Activated CD8-positive, alpha-beta memory T cell treated with anti-CD3 and anti-CD28 coated beads for 1 hour (primary cell): ENCODE measurements at places on chromosomes 4 and X.

DNA sequence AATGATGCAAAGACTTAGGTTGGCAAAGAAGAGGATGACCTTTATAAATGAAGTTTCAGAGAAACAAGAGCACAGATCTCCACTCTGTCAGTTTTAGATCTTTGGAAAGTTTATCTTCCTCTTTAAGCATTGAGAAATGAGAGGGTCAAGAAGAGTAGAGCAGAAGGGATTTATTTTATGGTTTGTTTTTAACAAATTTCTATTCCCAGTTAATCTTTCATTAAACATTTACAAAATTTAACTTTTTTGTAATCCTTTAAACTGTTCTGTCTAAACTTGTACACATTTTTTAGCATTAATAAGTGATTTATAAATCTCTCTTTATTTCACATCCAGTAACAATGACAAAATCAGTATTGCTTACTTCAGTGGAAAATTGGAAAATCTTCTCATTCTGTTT is 875.0 kb upstream of the IGFBP7 start:
- DNase-seq = no peak

- no peak for DNase-seq
Measured at GRCh38 chr4:99103166-99103565, 14.6 kb upstream of the ADH5 start.

DNA sequence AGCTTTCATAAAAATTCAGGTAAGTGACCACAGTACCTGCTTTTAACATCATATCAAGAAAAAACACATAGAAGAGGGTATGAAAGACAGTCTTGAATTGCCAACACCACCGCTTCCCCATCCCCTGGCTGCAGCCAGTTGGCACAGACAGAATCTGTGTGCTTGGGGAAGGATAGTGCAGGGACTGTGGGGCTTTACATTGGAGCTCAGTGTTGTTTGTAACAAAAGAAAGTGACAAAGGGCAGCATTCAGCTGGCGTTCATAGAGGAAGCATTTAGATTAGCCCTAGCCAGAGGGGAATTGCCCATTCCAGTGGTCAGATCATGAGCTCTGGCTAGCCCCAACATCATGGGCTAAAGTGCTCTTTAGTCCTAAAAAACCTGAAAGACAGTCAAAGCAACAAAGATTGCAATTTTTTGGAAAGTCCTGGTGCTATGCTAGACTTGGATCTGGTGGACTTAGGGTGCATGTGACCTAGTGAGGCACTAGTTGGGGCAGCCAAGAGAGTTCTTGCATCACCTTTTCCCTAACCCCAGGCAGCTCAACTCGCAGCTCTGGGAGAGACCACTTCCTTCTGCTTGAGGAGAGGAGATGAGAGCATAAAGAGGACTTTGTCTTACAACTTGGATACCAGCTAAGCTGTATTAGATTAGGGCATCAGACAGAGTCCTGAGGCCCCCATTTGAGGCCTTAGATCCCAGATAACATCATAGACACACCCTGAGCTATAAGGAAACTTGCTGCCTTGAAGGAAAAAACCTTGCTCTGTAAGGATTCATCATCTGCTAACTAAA is 1602.4 kb upstream of the ADGRL3 start:
- DNase-seq = no peak

DNA sequence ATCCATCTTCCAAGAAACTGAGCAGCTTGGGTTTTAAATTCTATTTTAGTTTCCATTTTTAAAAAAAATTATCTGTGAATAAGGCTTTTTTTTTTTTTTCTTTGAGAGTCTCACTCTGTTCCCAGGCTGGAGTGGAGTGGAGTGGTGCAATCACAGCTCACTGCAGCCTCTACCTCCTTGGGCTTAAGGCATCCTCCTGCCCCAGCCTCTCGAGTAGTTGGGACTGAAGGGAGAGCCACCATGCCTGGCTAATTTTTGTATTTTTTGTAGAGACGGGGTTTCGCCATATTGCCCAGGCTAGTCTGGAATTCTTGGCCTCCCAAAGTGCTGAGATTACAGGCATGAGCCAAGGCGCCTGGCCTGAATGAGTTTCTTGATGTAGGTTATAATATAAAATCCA is 1.4 kb downstream of the ENOPH1 start:
- DNase-seq = no peak

GRCh38 chr4:42152507-42153504 is at the start of gene BEND4:
Gene BEND4, minus strand, starts transcription at chr4:42152655. Its CDS starts 512 bp downstream, at chr4:42152143.
- no peak for DNase-seq

GRCh38 chr4:138399081-138399480 is 156.9 kb upstream of the SLC7A11 start:
- DNase-seq = no peak

DNA sequence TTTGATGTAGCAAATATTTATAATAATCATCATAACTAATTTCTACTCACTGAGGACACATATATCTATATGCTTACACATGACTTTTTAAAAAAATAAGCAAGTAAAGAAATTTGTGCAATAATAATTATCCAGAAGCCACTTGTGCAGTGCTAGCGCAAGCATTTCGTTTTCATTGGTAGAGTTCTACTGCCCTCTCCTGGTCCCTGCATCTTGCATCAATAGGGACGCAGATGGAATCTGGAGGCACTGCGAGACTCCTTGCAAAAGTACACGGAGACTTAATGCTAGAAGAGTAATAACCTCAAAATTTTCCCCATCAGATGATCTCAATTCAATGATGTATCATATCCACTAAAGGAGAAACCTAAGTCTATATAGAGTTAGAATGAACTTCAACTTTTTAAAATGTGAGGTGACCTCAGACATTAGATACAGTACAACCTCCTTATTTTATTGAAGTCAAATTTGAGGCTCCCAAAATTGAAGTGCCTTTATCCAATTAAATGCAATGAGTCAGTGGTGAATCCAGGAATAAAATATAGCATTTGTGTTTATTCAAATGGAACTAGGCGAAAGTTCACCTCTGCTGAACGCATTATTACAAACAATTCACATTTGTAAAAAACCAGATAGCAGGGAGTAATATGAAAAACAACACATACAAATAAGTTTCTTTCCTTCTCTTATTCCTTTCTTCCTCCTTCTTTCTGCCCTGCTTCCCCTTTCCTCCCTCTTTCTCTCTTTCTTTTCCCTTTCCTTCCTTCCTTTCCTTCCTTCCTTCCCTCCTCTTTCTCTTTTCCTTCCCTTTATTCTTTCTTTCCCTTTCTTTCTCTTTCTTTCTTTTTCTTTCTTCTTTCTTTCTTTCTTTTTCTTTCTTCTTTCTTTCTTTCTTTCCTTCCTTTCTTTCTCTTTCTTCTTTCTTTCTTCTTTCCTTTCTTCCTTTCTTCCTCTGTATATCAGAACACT is 450.0 kb downstream of the ANKRD50 start:
- DNase-seq = no peak

DNA sequence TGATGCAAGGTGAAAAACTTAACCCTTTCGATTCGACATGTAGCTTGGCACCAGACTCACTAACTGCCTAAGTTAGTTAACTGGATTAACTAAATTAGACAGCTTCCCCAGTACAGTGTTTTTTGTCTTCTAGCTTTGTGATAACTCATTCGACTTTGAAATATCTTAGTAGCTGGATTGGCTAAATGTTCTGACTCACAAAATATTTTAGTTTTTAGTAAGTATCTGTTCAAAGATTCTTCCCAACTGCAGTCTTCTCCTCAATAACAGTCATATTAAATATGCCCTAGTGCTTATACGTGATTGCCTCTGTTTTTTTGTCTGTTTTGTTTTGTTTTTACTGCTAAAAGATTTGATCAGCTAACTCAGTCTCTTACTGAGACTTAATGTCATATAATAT is 102.9 kb downstream of the KCNIP4 start:
- DNase-seq = no peak

GRCh38 chrX:101685923-101686322 is 26.3 kb upstream of the ARMCX2 start:
- no peak for DNase-seq

DNA sequence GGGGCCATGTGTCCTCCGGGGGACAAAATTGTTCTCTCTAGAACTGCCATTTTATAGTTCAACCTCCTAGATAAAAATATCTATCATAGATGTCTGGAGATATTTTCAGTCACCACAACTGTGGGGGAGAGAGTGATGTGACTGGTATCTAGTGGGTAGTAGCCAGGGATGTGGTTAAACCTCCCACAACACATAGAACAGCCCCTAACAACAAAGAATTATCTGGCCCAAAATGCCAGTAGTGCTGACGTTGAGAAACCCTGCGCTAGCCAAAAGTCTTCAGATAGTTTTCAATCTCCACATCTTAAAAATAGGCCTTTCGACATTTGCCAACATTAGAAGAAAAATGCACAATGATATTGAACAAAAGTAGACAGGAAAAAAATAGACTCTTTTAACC is 19.0 kb upstream of the SUPT20HL2 start:
- no peak for DNase-seq

- DNase-seq = no peak
Measured at GRCh38 chrX:123260920-123261418, 76.9 kb downstream of the GRIA3 start.

DNA sequence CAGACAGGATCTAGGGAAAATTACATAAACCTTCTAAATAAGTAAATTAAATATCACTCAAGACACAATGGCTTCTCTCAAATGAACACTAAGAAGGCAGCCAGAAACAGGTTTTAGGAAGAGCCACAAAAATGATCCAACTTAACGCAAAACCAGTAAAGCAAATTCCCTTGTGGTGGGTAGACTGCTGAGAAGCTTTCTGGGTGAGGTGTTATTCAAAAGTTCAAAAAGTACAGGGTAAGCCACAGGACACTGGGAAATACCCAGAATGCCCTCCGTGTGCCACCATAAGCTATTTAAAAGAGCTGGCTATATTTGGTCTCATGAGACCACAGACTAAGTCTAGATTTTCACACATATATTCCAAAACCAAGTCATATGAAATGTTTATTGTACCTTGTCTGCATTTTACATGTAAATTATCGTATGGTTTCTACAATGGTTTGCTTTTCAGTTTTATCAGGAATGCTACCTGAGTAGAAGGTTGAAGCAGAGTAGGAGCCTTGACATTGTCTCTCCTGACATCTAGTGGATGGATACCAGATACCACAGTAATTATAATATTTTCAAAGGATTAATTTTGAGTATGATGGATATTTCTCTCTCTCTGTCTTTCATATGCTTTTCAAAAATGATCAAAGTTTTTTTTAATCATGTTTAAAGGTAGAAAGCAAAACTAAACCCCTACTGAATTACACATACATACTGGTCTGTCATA is 109.3 kb upstream of the KLHL13 start:
- DNase-seq = no peak

DNA sequence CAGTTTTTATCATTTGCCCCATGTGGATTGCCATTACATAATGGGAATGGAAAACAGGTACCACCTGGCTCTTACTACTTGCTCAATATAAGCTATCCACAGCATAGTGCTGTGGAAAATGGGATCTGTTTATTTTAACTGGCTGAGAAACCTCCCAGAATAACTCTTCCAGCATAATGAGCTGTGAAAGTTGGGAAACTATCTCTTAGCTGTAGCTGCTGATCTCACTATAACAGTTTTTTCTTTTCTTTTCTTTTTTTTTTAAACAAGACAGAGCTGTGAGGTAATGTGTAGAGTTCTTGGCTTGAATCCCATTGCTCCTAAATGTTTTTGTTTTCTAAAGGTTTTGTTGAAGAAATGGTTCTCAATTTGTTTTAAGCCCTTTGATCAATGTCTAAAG is 988.3 kb downstream of the PCDH19 start:
- no peak for DNase-seq

DNA sequence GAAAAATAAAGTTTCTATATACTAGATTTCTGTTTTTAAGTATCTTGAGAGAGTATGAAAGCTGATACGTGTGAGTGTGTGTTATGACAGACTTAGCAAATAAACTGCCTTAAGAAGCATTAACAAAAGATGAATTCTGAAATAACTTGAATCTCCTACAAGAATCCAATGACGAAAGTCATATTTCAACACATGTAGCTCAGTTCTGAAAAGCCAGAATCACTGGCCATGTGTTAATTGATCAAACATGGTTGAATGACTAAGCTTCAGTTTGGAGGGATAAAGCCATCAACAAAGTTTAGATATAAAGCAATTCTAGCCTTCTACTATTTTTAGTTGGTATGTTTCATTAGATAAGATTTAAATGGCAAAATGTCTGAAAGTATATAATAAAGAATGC is 88.5 kb upstream of the ETNPPL start:
- no peak for DNase-seq

DNA sequence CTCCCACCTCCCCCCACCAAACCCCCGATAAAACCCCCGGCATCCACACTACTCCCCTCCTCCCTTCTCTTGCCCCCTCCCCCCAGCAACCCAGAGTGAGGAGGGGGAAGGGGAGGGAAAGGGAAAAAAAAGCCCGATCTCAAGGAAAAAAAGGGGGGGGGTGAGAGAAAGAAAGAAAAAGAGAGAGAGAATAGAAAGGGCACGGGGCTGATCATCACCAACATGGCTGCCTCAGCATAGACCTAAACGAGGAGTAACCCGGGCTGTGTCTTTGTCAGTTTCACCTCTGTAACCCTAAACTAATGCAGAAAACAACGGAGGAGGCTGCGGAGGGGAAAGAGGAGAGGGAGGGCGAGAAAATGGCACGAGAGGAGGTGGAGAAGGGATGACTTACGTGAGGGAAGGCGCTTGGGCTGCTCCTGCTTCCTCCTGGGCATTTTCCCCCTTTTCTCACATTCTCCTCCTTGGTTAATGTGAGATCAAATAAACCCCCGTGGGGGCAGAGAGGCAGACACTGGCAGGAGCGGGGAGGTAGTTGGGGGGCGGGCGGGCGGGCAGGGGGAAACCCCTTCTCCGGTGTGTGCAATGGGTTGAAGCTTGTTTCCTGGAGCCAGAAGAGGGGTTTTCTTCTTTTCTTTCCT is 532 bp downstream of the ZNF827 start:
- DNase-seq = peak; percentile 19

DNA sequence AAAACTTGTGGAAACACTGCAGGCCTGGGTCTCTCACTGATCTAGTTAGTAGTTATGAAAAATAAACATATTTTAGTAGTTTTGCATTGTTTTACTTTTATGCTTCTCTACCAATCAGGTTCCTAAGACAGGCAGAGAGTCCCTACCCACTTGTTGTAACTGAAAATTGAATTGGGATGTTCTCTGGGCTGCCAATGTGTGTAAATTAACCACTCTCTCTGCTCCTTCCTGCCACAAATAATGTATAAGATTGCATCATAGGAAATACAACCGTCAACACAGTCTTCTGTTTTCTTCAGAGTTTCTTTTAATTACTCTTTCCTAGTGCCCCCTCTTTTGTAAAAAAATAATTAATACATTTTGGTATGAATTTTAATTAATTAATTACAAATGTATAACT is 677.3 kb downstream of the FSTL5 start:
- no peak for DNase-seq

DNA sequence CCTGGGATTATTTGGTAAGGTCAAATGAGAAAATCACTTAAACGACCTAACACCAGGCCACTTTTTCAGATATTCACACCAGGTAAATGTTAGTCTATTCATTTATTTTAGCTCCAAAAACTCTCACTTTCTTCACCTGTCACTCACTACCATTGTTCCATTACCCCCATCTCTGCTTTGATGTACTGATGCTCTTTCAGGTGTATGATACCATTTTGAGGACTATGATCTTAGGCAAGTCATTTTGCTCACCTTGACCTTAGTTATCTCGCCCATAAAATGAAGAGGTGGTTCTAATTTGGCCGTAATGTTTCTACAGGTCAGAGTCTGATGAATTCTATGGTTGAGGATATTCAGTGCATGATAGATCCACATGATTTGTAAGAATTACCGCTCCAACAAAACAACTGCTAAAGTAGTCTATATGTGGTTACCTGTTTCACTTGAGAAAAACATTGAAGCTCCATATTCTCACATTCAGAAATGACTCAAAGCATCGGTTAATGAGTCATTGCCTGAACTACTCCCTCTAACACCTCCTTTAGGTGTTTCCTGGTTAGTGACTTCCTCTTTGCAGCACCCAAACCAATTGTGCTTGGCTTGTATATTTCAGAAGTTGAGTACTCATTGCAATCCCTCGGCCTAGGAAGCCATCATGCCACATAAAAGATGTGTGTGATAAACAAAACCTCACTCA is 4.5 kb downstream of the DTHD1 start:
- DNase-seq = peak; percentile 18
